ENCODE measurements at places on chromosomes 12 and 14. TPM values are rescaled to one million over a fixed set of nuclear protein-coding genes. Genes with fewer than 3 reads are reported as not detected.

The SERPINA9 gene
- total RNA-seq = not detected

DNA sequence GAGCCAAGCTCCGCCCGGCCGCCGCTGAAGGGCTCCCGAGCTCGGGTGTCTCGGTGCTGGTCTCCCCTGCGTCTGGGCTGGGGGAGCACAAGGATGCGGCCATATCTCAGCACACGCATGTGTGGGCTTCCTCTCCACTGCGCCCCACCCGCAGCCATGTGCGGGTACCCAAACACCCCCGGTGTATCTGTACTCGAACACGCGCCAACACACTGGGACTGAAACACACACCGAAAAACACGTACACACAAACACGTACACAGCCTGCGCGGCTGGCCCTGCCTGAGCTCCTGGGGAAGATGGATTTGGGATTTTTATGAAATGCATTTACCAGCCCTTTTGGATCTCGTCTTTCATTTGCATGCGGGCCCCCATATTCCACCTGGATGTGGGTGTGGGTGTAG lies 897 bp upstream of the TBX3 start:
- DNase-seq = no peak

DNA sequence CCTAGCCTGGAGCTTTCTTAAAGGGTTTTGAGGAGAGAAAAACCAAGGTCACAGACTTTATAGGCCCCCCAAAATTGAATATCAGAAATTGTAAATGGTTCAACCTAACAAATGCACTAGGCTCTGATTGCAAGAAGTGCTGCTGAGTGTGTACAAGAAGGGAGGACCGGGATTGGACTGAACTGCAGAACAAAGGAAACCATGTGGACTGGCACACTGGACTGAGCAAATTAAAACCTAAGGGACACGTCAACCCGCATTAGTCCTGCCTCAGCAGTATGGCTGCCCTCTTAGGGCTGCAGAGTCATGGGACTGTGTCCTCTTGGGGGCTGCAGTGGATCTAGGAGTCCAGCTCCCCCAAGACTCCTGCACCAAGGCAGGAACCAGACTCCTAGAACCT lies 842 bp upstream of the CISTR start:
- no peak for DNase-seq

The CD69 gene
- total RNA-seq = 67.1 TPM

Data from CD8-positive, alpha-beta memory T cell (primary cell).